Stimulated activated naive B cell treated with anti-CD40 and anti-IgM and Interleukin-4, amounts not matched to agents 10 μg/mL and 1 μg/mL and 100 μg/mL, for 72 hours (primary cell): ENCODE measurements at places on chromosomes 2 and 18.

- DNase-seq: peak; percentile 47
These were observed 31.9 kb upstream of the GALNT14 start for GRCh38 chr2:31170071-31170698.

GRCh38 chr2:96913398-96914202 is 43.7 kb upstream of the SEMA4C start:
- peak; percentile 28 for DNase-seq

DNA sequence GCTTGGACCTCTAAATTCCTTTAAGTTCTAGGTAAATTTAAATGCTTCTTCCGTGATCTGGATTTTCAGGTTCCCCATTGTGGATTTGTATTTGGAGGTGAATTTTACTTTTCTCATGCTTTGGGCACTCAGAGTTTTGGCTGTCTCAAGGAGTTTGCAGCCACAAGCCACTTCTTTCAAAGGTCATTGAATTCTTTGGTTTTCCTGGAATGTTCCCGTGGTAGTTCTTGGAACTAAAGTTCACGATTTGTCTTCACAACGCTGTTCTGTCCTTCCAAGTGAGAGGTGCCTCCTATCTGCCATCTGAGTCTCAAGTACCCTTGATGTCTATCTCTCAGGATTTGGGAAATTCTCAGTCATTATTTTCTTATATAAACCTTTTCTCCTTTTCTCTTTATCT is 1438.7 kb upstream of the ZEB2 start:
- DNase-seq: no peak

DNA sequence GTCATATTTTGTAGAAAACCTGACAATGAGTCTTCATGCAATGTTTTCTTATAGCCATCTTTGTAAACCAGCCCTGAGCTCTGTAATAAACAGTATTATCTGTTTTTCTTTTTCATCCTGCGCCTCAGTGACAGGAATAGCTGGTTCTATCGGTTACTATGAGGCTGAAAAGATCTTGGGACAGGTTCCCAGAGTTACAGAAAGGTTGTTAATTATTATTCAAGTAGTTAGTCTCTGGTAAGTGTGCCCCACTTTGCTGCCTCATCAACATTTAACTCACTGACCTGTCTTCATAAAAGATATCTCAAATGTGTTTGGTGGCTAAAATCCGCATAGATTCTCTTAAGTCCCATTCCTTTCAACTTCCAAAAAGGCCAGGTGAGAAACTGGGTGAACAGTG is 18.6 kb downstream of the ACAA2 start:
- no peak for DNase-seq

DNA sequence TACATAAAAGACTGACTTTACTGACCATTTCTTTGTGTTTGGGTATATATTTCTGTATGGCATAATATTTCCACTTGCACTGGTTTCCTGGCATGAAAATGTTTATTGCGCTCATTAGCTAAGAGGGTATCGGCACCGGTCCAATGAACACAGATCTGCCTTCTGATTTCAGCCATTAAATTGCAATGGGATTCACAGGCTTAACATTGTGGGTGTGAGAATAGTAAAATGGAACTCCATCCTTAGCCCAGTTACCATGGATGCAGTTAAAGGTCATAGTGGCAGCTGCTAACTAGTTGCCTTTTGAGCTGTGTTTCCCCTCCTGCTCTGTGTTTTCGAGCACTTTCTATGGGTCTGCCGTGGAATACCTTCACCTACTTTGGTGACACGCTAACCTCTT is 352.6 kb upstream of the POU3F3 start:
- no peak for DNase-seq

DNA sequence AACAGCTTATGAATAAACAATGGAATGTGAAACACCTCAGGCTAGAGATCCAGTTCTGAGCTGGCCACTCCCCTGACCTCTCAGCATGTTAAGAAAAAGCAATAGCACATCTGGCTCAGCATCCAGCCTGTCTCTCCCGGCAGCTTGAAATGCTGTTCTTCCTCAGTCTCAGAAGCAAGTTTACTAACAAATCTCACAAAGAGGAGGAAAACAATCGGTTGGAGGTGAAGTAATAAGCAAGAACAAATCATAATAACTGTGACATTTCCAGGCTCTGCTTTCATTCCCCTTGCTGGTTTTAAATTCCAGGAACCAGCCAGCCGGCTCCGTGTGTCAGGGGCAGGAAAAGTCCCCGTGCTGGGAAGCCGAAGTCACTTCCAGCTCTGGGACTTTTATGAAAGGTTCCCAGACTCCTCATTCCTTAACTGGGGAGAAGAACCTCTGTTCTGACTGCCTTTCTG is 133.9 kb upstream of the ARL4C start:
- no peak for DNase-seq

- DNase-seq: no peak
These were observed 16.2 kb upstream of the ZNF512 start for GRCh38 chr2:27566628-27567027.

DNA sequence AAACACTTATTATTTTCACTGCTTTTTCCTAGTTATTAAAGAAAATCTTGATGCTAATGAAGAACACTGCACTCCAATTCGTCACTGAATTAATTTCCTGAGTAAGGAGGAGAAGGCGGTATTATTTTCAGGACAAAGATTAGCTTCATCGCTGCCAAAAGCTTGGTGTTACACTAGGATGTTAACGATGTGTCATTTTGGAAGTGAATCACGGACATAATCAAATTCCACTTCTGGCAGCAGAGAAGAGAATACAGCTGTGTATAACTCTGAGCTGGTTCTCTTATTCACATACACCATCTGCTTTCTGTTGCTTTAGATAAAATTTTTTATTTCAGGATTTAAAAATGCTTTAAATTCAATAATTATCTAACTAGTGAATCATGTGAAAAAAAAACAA is 74.1 kb downstream of the SCG2 start:
- no peak for DNase-seq

GRCh38 chr2:71934595-71935261 is 212.9 kb downstream of the CYP26B1 start:
- no peak for DNase-seq

DNA sequence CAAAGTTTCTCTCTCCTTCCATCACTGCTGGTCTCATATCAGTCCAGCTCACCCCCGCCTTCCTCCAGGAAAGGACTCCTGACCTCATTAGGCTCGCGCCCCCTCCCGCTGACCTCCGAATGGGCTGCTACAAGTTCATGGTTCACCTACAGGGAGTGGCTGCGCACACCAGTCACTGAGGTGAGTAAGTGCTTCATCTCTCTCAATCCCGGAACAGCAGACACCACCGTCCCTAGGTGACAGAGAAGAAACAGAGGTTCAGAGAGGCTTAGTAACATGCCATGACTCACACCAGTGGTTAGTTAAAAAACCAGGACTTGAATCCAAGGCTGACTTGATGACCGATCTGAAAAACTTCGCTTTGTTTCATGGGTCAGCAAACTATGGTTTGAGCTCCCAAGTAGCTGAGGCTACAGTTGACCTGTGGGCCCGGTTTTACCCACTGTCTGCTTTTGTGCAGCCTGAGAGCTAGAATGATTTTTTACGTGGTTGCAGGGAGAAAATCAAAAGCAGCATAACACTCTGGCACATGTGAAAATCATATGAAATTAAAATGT is 42.0 kb downstream of the ZFP36L2 start:
- no peak for DNase-seq

DNA sequence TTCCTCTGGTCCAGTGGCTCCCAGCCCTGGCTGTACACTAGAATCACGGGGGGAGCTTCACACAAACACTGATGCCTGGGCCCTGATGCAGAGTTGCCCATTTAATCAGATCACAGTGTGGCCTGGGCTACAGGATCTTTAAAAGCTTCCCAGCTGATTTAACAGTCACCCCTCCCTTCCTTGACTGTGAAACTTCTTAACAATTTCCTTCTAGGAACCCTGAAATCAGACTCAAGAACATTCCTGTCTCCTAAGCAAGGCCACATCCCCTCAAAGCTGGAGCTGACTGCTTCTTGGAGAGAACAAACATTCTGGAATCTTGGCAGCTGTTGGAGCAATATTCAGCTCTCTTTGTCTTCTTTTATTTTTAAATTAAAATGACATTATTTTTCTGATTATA is 88.7 kb downstream of the ADD2 start:
- DNase-seq: no peak

GRCh38 chr2:3626812-3627499 is 31.0 kb upstream of the ALLC start:
- DNase-seq: no peak

- no peak for DNase-seq
These were observed 146.9 kb upstream of the MAP3K20 start for GRCh38 chr2:172928756-172929155.

- DNase-seq: no peak
These were observed 156.3 kb downstream of the DOCK10 start for GRCh38 chr2:224885836-224886547.

- no peak for DNase-seq
These were observed 477.9 kb upstream of the TNP1 start for GRCh38 chr2:217337771-217338170.

DNA sequence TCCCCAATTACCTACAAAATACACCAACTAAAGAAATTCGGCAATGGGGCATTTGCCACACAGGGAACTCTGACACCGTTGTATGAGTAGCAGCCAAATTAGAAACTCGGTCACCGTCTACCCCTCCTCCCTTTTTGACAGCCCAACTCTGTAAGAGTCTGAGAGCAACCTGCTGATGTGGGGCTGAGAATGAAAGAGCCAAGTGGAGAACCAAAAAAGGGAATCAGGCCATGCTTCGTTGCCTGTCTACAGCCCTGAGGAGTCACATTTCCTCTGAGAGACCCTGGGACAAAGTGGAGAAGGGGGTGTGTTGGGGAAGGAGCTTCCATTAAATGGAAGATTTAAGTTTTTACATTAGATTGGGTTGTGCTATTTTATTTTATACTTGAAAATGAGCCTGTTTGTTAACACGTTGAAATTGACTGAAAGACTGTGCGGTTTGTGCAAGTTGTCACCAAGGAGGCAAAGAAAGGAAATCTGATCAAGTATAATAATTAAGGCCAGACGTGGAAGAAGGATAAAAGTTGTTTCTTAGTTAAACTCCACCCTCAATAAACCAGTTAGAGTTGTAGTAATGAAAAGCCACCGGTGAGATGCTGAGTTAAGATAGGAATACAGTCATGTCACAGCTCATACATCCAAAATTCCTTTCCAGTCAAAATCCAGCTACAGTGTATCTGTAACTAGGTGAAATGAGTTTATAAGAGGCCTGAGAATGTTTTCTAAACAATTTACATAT is 131.7 kb upstream of the CREB1 start:
- no peak for DNase-seq

- DNase-seq: no peak
These were observed 23.6 kb downstream of the ANKRD44 start for GRCh38 chr2:197286805-197287595.

- no peak for DNase-seq
These were observed 108.6 kb downstream of the CRIM1 start for GRCh38 chr2:36464006-36464721.

DNA sequence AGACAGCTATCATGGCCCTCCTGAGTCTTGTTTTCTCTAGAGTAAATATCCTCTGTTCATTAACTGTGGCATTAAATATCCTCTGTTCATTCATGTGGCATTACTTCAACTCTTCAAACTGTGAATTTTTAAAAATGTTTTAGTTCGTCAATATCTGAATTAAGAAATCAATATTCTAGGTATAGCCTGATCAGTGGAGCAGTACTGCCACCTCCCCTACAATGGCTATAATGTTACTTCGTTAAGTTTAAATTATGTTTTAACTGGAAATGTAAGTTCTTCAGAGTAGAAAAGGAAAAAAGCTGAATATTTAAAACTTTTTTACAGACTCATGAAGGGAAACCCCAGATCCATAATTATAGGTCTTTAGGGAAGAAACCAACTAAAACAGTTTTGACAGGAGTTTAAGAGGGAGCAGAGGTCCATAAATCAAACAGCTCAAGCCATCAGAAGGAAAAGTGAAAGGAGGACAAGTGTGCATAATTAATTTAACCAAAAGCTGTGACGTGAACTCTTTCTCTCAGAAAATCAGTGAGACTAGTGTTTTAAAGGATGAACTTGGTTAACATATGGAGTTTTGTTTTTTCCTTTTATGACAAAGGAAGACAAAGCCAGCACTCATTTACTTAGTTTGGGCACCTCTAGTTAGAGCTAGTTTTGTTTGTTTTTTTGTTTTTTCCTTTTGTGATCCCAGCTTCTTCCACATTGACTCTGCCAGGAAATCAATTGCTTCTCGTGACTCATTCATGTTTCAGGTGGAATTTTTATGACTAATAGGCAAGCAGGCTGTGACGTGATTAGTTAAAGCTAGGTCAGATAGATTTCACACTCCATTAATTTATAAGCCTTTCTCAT is 44.9 kb downstream of the RBBP8 start:
- no peak for DNase-seq

- no peak for DNase-seq
These were observed 475.3 kb downstream of the ARHGAP15 start for GRCh38 chr2:143604566-143604959.

- no peak for DNase-seq
These were observed 144.4 kb upstream of the ITGA6 start for GRCh38 chr2:172282944-172283343.

GRCh38 chr18:79988451-79989194 is at the start of gene TXNL4A:
Gene TXNL4A (minus strand): TSS chr18:79988563. CDS start chr18:79988392, 171 bp downstream.
- peak; percentile 81 for DNase-seq

DNA sequence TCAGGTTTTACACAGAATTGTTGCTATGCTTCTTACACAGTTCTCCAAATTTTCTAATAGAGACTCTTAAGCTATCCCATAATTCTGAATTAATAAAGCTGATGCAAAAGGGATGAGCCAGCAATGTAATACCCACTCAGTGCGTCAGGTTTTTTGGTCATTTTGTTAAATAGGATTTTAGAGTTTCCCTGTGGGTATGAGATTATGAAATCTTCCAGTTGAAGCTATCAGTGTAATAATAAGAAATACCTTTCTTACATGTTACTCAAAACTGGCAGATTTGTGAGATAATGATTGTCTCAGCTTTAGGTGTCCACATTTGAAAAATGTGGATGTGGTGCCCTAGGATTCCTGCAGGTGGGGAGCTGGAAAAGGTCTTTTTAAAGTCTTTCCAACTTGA is 44.5 kb downstream of the SOCS6 start:
- DNase-seq: no peak

GRCh38 chr18:25503567-25504081 is 151.7 kb upstream of the ZNF521 start:
- DNase-seq: no peak
